Esophagus squamous epithelium (tissue), 5 donors: ENCODE measurements at places on chromosomes 6 and 20. TPM values are rescaled to one million over a fixed set of nuclear protein-coding genes. Genes with fewer than 3 reads are reported as not detected.

DNA sequence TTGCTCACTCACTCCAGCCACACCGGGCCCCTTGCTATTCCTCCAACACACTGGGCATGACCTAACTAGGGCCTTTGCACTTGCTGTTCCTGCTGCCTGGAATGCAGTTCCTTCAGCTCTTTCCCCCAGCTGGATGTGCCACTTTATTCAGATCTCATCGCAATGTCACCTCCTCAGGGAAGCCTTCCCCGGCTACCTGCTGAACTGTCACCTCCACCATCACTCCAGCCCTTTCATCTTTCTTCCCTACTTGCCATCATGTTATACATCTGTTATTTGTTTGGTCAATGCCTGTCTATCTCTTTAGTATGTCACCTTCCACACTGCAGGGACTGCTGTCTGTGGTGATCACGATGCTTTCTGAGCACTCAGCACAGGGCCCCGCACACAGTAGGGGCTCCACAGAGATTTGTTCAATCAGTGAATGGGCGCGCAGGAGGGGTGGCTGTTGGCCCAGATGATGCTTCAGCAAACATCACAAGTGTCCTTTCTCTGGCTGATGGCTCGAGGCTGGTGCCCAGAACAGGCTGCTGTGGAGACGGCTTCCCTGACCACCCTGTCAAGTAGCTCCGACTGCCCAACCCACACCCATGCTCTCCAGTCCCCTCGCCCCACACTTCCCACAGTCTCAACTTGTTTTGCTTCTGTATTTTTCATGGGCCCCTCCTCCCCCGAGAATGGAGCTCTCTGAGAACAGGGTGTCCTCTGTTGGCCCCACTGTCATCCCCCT is 31.8 kb downstream of the CEBPB start:
- peak overlapping the region; percentile 80 for H3K27ac ChIP-seq
- no peaks in the 10 kb centered on the region for H3K27me3 ChIP-seq
- H3K4me1 ChIP-seq, result peaks cover 3% of the 10 kb centered on the region

- H3K4me1 ChIP-seq, result no peaks in the 10 kb centered on the region
- DNase-seq, result no peak
- no peaks in the 10 kb centered on the region for H3K36me3 ChIP-seq
- no peaks in the 10 kb centered on the region for H3K27me3 ChIP-seq
Observed at GRCh38 chr6:90442366-90442765, 144.5 kb downstream of the MAP3K7 start.

DNA sequence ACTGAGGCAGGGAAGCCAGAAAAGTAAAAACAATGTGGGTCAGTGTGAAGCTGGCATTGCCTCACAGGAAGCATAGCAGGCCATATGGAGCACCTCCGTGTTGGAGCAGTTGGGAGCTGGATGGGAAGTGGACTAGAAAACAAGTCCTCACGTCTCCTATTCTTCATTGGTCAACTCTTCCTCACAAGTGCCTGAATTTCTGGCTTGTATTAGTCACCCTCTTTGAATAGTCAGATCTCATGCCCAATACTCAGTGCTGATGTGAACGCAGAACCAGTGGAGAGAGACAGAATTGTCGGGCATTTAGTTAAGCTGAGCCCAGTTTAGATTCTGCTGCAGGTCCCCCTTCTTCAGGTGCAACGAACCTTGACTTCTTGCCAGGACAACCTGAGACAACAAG is 22.3 kb upstream of the RSPO3 start:
- H3K27me3 ChIP-seq, result no peaks in the 10 kb centered on the region
- no peaks in the 10 kb centered on the region for H3K4me1 ChIP-seq
- DNase-seq, result no peak

- no peaks in the 10 kb centered on the region for H3K4me1 ChIP-seq
- no peak overlapping the region for H3K4me3 ChIP-seq
- no peaks in the 10 kb centered on the region for H3K27me3 ChIP-seq
- no peak for DNase-seq
- H3K27ac ChIP-seq, result no peak overlapping the region
Observed at GRCh38 chr6:20564269-20564668, 30.0 kb downstream of the CDKAL1 start.

DNA sequence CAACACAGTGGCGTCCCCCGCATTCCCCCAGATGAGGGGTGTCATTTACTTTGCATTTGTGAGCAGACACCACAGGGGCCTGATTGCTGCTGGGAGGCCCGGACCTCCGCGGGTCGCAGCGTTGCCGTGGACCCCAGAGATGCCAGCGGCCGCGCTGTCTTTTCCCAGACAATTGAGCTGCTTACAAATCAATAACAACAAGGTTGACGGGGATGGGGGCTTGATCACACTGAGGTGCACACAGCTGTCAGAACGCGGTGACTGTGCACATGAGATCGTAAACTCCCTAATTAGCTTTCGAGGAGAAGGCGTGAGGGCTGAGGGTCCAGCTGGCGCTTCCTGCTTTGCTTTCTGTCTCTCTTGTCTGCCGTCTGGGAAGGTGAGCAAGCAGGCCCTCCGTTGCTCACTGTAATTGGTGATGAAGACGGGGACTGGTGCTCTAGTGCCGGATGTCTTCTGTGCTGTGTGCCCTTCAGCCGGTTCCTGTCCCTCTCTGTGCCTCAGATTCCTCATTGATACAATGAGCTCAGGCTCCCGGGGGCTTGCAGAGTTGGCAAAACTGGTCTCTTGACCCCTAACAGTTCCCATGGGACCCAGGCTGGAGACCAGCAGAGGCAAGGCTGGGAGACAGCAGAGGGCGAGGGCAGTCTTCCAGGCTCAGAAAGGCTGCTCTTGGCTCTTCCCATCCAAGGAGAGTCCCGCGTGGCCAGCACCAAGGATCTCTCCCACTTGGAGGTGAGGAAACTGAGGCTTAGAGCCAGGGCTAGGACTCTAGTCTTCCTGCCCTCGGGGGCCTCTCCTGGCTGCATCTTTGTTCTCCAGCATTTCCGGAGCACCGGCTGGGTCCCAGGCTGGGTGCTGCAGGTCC is 126.0 kb upstream of the PMEPA1 start:
- no peaks in the 10 kb centered on the region for H3K27me3 ChIP-seq
- no peak overlapping the region for H3K4me3 ChIP-seq
- no peaks in the 10 kb centered on the region for H3K4me1 ChIP-seq
- no peak overlapping the region for H3K27ac ChIP-seq
- no peaks in the 10 kb centered on the region for H3K36me3 ChIP-seq
- no peak for DNase-seq

- H3K27ac ChIP-seq, result no peak overlapping the region
- no peaks in the 10 kb centered on the region for H3K36me3 ChIP-seq
- H3K4me1 ChIP-seq, result no peaks in the 10 kb centered on the region
- no peaks in the 10 kb centered on the region for H3K27me3 ChIP-seq
Observed at GRCh38 chr6:84615113-84615850, 149.1 kb downstream of the TBX18 start.

LAMA5 gene
- 127 TPM for total RNA-seq

ANKRD6 gene
- 12.0 TPM for total RNA-seq
